IPS-NIHi11 (cell line): ENCODE measurements at places on chromosomes 2 and 18.
A peak's percentile ranks its signal among the peaks of the same experiment; 100 is the strongest.

DNA sequence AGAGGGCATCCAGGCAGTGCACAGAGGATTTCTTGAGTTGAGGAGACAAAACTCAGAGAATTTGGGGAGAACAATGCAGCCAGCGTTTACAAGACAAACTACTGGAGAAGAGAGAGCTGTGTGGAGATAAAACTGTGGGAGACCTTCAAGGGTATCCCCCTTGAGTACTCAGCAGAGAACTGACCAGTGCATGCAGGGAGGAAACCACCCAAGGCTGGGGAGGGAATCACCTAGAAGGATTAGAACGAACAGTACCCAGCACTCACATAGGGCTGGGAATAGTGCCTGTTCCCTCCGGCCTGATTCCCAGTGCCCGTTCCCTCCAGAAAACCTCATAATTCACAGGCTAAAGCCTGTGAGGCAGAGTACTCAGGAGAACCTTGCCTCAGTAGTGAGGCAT, 61.9 kb upstream of the YPEL5 start:
- DNase-seq: no peak

DNA sequence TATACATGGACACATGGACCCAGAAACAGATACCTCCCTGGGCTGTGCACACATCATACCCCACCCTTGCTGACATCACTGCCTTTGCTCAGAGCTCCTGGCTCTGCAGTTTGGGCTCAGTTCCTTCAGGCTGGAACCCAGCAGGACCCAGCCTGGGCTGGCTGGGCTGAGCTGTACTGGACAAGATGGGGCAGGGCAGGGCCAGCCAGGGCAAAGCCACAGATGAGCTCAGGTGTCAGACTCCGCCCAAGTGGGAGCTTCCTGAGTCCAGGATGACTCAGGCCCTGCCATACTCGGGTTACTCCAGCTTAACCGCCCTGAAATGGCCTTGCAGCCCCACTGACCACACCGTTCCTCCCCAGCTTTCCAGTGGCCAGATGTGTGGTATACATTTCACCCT, 284.9 kb downstream of the OSR1 start:
- DNase-seq: peak; percentile 70

DNA sequence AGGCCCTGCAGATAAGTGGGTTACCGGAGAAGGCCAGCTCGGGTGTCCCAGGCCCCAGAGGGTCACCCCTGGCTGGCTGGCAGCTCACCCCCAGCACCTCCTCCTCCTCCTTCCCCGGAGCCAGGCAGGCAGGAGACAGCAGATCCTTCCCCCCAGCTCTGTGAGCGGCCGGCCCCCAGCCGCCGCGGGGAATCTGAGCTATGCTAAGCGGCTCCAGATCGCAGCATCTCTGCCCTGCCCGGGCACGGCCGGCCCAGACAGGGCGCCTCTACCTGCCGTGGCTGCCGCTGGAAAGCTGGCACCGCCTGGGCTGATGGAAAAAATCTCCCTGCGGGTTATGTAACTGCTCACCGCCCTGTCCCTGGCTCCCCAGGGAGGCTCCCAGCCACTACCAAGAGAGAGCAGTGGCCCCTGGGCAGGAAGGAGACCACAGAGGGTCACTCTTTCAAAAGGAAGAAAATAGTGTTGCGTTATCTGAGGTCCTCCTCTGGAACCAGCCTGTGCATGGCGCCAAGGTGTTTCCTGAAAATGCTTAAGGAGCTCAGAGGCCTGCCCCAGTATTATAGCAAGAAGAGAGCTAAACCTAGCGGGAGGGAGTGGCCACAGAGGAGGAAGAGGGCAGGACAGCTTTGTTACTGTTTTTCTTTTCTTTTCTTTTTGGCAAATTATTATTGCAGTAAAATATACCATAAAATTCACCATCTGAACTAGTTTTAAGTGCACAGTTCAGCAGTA, 179.0 kb downstream of the SMAD7 start:
- no peak for DNase-seq

DNA sequence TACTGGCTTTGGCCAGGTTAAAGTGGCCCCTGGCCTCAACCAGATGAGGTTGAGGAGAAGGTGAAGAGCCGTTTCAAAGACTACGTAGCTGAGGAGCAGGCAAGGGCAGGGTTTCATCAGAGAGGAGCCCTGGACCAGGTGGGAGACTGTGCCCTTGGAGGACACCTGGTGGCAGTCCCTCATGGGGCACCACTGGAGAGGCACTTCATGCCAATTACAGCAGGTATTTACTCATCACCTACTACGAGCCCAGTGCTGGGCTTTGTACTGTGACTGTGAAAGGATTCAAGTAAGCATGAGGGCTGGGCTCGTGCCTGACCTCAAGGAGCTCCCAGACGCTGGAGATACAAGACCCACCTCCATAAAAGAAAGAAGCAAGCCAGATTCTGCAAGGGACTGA, 37.6 kb downstream of the SMAD7 start:
- DNase-seq: no peak

- no peak for DNase-seq
These were observed 44.8 kb upstream of the MAP3K20 start for GRCh38 chr2:173030561-173031490.

DNA sequence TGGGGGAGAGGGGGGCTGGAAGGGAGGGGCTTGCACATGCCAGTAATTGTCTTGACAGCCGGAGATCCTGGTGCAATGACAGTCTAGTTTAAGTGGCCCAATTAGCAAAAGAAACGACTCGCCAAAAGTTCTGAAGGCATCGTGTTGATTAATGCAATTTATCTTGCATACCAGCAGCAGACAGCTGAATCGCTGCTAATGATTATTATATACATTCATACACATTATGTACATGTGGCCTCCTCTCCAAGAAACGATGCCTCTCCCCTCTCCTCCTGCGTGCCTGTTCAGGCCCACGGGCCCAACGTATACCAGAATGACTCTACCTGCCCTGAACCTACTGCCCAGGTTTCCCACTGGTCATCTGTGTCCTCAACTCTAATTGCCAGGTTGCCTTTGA, 214.5 kb downstream of the CELF4 start:
- DNase-seq: no peak

DNA sequence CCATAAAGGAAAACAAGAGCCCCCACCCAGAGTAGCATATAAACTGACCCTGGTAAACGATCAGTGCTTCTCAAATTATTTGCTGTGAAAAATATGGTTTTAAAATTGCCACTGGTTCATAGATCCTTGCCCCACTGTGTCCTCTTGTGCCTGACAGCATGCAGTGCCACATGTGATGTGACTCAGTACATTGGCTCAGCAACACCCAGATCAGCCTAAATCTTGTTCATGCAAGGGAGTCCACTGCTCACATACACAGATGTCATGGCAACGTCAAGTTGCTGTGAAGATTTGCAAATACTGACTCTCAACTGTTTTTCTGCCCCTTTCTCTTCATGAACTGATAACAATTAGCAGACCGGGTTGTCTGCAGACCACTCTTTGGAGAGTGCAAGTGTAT, 91.0 kb downstream of the TMEM182 start:
- DNase-seq: no peak

DNA sequence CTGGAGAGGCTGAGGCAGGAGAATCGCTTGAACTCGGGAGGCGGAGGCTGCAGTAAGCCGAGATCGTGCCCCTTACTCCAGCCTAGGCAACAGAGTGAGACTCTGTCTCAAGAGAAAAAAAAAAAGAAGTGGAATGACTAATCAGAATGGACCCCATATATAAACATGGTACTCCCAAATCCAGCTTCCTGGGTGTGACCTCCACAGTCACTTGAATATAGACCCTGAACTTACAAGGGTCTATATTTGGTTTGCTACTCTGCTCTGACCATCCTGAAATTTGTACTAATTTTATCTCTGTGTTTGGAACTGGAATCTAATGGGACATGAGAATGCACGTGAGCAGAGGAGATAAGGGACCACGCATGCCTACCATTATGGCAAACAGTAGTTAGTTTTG, 275.0 kb downstream of the TNS1 start:
- DNase-seq: no peak

DNA sequence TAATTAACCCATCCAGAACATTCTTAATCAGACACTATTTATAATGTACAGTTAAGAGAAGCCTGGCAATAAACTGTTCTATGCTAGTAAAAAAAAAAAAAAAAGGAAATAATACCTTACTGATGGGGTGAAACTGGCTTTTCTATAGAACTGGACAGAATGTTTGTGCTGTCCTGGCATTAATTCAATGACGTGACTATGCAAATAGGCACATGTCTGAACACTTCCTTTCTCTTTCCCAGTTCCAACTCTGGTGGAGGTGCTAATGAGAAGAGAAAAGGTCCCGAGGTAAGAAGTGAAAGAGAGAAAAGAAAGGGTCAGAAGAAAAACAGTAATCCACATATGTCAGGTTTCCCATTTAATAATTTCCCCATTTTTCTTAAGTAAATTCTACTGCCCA, 508.4 kb downstream of the ZEB2 start:
- DNase-seq: no peak

DNA sequence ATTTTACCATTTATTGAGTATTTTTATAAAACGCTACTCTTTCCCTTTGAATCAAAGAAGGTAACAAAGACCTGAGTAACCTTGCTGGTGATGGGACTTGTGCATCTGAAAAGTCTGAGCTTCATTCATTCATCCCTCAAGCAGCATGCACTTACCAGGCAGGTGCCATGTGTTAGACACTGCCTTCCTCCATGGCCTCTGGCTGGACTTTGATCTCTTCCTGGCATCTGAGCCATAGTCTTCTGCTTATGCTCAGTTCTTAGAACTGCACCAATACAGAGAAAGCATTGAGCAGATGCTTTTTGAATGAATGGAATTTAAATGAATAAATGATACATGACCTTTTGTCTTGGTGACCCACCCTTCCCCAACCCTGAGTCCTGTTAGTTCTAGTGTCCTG, 251.4 kb upstream of the COPS8 start:
- DNase-seq: no peak

DNA sequence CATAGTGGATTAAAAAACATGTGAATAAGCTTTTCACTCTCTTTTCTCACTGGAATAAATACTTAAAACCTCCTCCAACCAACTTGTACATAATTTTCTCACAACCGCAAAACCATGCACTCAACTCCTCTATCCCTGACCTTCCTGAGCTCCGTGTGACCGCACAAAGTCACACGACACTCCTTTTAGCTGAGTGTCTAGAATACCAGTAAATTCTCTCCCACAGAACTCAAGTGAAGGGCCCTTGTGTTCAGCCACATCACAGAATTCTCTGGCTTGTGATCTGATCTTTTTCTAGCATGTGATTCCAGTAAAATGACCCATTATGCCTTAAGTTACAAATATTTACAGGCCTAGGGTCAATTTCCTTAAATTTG, 91.2 kb upstream of the ARL4C start:
- DNase-seq: no peak

- DNase-seq: peak; percentile 66
These were observed 68.6 kb downstream of the CAB39 start for GRCh38 chr2:230781130-230781797.

DNA sequence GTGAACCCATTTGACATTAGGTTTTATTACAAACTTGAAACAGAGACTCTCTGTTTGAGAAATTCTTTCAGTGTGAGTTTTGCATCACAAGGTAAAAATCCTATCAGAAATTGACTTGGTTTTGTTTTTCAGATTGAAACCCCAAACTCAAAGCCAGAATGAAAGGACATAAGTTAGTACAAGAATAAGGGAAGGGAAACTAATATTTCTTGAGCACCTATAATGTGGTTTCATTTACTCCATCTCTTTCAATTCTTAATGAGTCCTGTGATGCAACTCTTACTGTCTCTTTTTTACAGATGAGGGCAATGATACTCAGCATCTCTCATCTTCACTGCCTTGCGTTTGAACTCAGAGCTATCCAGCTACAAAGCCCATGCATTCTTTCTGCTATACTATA, 210.0 kb upstream of the SIX3 start:
- no peak for DNase-seq

- peak; percentile 56 for DNase-seq
These were observed 72.8 kb downstream of the MEIS1 start for GRCh38 chr2:66507673-66508201.

- no peak for DNase-seq
These were observed 121.1 kb upstream of the ACAA2 start for GRCh38 chr18:49934457-49934856.

DNA sequence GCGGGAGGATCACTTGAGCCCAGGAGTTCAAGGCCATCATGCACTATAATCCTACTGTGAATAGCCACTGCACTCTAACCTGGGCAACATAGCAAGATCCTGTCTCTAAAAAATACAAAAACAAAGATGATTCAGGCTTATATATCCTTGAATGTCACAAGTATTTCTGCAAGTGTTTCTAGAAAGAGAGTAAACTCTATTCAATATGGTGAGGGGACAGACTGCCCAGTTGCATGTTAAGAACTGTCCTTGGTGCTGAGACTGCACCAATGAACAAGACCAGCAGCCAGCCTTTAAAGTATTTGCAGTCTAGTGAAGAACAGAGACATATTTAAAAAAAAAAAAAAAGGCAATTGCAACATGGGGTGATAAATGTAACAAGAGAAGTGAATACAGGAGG, 16.4 kb downstream of the MAP3K19 start:
- peak; percentile 70 for DNase-seq

DNA sequence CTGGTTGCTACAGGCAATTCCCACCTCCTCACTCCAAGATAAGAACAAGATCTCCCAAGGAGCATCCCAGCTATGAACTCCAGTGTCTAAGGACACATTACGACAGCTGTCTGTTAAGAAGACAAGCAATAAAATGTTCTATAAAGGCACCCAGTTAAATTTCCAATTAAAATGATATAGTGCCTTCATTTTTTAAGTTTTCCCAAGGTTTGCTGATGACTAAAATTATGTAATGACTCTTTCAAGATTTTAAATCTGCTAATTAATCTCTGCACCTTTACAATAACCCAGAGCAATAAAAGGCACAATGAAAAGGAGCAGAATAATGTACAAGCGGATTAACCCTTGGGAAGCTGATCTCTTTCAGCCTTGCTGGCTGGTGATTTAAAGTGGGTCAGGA, 61.6 kb upstream of the REG3G start:
- no peak for DNase-seq

- DNase-seq: no peak
These were observed 163.1 kb upstream of the MEIS1 start for GRCh38 chr2:66271777-66272176.

- peak; percentile 82 for DNase-seq
These were observed 8.3 kb downstream of the OSR1 start for GRCh38 chr2:19349911-19350677.

GRCh38 chr2:6139142-6139541, 447.0 kb downstream of the SOX11 start:
- no peak for DNase-seq

GRCh38 chr2:138112536-138112935, 148.3 kb downstream of the HNMT start:
- DNase-seq: no peak

DNA sequence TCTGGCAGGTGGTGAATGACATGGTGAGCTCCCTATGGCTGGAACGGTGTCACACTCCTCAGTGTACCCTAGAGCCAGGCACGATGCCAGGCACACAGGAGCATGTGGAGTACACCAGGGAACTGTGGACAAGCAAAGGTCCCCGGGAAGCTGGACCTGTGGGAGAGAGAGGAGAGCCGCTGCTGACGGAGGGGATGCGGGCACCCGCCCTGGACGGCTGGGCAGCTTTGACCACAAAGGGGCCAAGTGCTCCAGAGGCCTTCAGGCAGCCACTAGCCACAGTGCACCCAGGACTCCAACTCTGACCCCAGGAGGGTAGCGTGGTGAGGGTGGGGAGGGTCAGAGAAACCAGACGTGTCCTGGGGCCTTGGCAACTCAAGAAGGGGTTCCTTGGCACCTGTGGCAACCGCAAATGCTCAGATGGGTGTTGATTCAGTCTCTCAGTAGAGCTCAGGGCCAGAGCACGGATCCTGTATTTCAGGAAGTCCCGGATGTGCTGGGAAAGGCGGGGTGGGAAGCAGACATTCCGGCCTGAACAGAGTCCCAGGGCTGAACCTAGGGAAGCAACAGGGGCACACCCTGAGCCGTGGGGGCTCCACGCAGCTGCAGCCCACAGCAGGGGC, 2.3 kb upstream of the MAB21L4 start:
- DNase-seq: no peak
